ENCODE measurements at places on chromosomes 4 and X.

GRCh38 chr4:1862055-1862911, 6.3 kb upstream of the LETM1 start:
- peak overlapping the region; percentile 72 for H3K4me3 ChIP-seq
- no peaks in the 10 kb centered on the region for H3K36me3 ChIP-seq
- DNase-seq: peak; percentile 58
- peaks cover 27% of the 10 kb centered on the region for H3K4me1 ChIP-seq
- H3K27me3 ChIP-seq: no peaks in the 10 kb centered on the region

DNA sequence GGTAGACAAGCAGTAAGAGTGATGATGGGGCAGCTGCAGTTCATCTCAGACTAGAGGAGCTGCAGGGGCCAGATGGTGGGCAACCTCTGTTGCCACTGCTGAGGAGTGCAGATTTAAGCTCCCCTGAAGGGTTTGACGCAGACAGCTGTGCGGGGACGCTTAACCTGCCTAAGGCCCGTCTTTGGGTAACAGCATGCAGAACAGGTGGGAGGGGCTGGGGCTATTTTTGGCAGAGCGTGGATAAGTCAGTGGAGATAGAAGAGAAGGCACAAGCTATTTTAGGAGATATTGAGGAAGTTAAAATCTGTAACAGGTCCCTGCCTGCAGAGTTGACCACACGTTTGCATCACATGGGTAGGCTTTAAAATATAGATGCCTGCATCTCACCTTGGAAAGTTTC, 10.5 kb downstream of the CD99 start:
- H3K4me3 ChIP-seq: no peak overlapping the region
- H3K27me3 ChIP-seq: no peaks in the 10 kb centered on the region
- H3K4me1 ChIP-seq: peaks cover 92% of the 10 kb centered on the region
- no peak for DNase-seq

GRCh38 chrX:146241902-146242301, 424.3 kb downstream of the SLITRK2 start:
- H3K4me1 ChIP-seq: no peaks in the 10 kb centered on the region
- H3K27ac ChIP-seq: no peak overlapping the region
- H3K4me3 ChIP-seq: no peak overlapping the region

DNA sequence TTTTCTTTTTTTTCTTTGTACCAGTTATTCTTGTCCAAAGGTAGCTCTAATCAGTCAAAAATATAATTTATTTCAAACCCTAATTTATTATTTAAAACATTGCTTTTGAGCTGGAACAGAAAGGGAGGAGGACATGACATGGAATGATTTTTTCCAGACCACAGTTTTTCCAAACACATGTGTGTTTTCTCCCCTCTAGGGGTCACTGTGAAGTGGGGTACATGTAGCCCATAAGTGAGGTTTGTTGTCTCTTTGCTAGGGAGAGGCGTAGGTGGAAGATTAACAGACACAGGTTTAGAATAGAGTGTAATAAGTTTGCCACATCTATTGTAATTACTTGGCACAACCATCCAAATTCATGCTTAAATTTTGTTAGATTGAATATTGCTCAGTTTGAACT, 83.0 kb downstream of the TNIP2 start:
- no peak overlapping the region for H3K4me3 ChIP-seq
- DNase-seq: no peak
- no peaks in the 10 kb centered on the region for H3K27me3 ChIP-seq
- peaks cover 28% of the 10 kb centered on the region for H3K4me1 ChIP-seq
- H3K36me3 ChIP-seq: peaks cover 50% of the 10 kb centered on the region
- no peak overlapping the region for H3K27ac ChIP-seq

GRCh38 chrX:27132862-27133261, 330.3 kb downstream of the PPP4R3C start:
- no peak for DNase-seq
- H3K4me1 ChIP-seq: no peaks in the 10 kb centered on the region
- no peaks in the 10 kb centered on the region for H3K36me3 ChIP-seq
- no peak overlapping the region for H3K27ac ChIP-seq
- no peaks in the 10 kb centered on the region for H3K27me3 ChIP-seq

GRCh38 chr4:107977966-107978705, 11.6 kb upstream of the HADH start:
- no peaks in the 10 kb centered on the region for H3K27me3 ChIP-seq
- H3K27ac ChIP-seq: no peak overlapping the region
- peaks cover 3% of the 10 kb centered on the region for H3K4me1 ChIP-seq
- no peak for DNase-seq
- H3K4me3 ChIP-seq: no peak overlapping the region
- peaks cover 9% of the 10 kb centered on the region for H3K36me3 ChIP-seq

GRCh38 chrX:140918398-140919038, 83.9 kb upstream of the SPANXB1 start:
- H3K36me3 ChIP-seq: no peaks in the 10 kb centered on the region
- peak overlapping the region; percentile 79 for H3K27ac ChIP-seq
- peaks cover 10% of the 10 kb centered on the region for H3K4me1 ChIP-seq
- H3K27me3 ChIP-seq: no peaks in the 10 kb centered on the region
- H3K4me3 ChIP-seq: no peak overlapping the region

DNA sequence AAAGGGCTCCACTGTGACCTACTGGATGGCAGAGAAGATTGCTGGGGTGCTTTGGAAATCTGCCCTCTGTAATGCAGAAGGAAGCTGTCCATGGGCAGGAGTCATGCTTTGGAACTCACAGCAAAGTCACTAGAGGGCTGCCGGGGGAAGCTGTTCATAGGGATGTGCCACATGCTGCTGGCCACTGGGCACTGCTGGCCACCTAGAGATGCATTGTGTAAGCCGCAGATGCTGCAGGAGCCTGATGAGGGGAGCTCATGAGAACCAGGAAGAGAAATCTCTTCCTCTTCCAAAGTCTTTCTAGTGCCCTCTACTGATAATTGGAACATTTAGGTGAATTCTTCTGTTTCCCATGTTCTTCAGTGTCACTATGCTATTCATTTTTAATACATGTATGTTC, 31.2 kb upstream of the UXT start:
- no peak overlapping the region for H3K4me3 ChIP-seq
- no peak overlapping the region for H3K27ac ChIP-seq
- no peaks in the 10 kb centered on the region for H3K36me3 ChIP-seq
- H3K27me3 ChIP-seq: peaks cover 4% of the 10 kb centered on the region
- no peaks in the 10 kb centered on the region for H3K4me1 ChIP-seq
- no peak for DNase-seq

- DNase-seq: no peak
- no peaks in the 10 kb centered on the region for H3K27me3 ChIP-seq
- H3K4me3 ChIP-seq: no peak overlapping the region
- H3K27ac ChIP-seq: no peak overlapping the region
- H3K36me3 ChIP-seq: peaks cover 61% of the 10 kb centered on the region
Observed at GRCh38 chr4:39889226-39889625, 88.5 kb downstream of the PDS5A start.

DNA sequence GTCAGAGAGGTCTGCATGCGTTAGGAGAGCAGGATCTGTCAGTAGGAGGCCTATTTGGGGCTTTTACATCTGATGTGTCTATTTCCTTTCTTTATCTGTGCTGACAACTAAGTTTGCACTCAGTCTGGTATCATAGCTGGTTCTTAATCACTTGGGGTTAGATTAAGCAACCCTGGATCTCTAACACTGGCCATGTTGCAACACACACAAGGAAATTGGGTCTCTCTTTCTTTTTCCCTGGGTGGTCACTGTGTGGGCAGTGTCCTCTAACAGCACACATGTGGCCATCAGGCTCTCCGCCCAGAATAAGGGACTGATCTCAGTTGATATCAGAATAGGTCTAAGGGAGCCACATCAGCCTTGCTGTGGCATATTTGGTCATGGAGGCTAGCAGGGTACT, 38.9 kb downstream of the IGFBP7 start:
- H3K4me3 ChIP-seq: no peak overlapping the region
- peaks cover 22% of the 10 kb centered on the region for H3K27me3 ChIP-seq
- H3K27ac ChIP-seq: no peak overlapping the region
- H3K4me1 ChIP-seq: no peaks in the 10 kb centered on the region
- no peak for DNase-seq

GRCh38 chrX:50002067-50002714, 79.8 kb downstream of the CLCN5 start:
- H3K4me3 ChIP-seq: no peak overlapping the region
- no peaks in the 10 kb centered on the region for H3K27me3 ChIP-seq
- no peaks in the 10 kb centered on the region for H3K36me3 ChIP-seq

GRCh38 chr4:7218686-7219085, 26.3 kb downstream of the SORCS2 start:
- H3K27ac ChIP-seq: no peak overlapping the region
- no peaks in the 10 kb centered on the region for H3K36me3 ChIP-seq
- DNase-seq: no peak
- no peaks in the 10 kb centered on the region for H3K4me1 ChIP-seq
- no peaks in the 10 kb centered on the region for H3K27me3 ChIP-seq

GRCh38 chrX:48471504-48471903, 1.4 kb upstream of the SLC38A5 start:
- no peaks in the 10 kb centered on the region for H3K27me3 ChIP-seq
- H3K36me3 ChIP-seq: peaks cover 11% of the 10 kb centered on the region
- no peak overlapping the region for H3K4me3 ChIP-seq
- peaks cover 37% of the 10 kb centered on the region for H3K4me1 ChIP-seq
- H3K27ac ChIP-seq: no peak overlapping the region

DNA sequence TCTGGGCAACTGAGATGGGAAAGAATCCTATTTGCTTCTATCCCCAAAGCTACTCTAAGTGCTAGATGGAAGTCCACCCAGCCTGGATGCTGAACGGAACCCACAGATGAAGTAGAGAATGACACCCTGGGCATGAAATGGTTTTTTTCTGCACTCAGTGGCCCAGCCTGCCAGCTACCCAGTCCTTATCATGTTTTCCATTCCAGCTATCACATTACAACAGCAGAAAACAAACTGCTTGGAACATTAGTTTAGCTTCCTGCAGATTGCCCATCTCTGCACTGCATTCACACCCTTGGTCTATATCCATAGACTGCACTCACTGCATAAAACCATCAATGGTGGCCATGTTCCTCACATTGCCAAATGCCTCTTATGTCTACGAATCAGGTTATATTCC, 79.1 kb downstream of the NYX start:
- no peak overlapping the region for H3K4me3 ChIP-seq
- H3K4me1 ChIP-seq: peaks cover 21% of the 10 kb centered on the region
- peaks cover 33% of the 10 kb centered on the region for H3K36me3 ChIP-seq
- no peak for DNase-seq
- H3K27me3 ChIP-seq: no peaks in the 10 kb centered on the region

GRCh38 chr4:102560571-102561341, 59.6 kb downstream of the NFKB1 start:
- peak overlapping the region; percentile 74 for H3K4me3 ChIP-seq
- H3K4me1 ChIP-seq: peaks cover 60% of the 10 kb centered on the region
- H3K27ac ChIP-seq: peak overlapping the region; percentile 71
- peaks cover 46% of the 10 kb centered on the region for H3K36me3 ChIP-seq
- DNase-seq: no peak

DNA sequence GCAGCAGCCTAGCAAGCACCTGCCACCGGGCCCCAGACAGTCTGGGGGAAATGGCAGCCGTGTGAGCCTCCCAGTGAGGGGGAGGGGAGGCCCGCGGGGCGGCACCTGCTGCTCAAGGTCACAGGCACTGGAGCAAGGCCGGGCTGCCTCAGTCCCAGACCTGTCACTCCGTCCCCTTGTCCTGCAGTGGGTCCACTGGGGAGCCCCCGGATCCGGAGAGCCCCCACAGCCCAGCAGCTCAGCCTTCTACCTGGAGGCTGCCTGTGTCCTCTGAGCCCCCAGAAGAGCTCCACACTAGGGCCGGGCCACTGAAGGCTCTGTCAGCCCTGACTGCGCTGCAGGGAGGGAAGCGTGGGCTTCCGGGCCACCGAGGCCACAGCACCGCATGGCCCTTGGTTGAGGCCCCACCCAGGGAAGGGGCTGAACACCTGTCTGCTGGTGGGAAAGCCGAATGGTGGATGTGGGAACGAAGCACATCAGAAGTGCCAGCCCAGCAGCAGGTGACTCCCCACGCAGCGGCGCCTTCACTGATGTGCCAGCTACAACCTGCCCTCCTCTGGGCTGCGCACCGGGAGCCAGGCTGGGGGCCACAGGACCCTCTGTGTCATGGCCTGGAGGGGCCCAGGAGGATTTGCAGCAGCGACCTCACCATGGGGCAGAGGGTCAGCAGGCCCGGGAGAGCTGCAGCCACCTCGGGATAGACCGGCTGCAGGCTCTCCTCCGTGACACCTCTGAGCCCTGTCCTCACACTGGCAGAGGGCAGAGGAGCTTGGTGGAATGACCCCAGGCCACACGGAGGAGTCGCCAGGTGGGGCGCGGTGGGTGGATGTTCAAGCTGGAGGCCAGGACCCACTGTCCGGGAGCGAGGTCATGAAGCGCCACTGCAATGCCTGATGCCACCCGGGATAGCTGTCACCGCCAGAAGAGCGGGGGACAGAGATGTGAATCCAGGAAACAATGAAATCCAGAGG, 35.0 kb upstream of the MXD4 start:
- peaks cover 4% of the 10 kb centered on the region for H3K36me3 ChIP-seq
- H3K4me3 ChIP-seq: no peak overlapping the region
- H3K27me3 ChIP-seq: peaks cover 3% of the 10 kb centered on the region
- no peak overlapping the region for H3K27ac ChIP-seq
